ENCODE measurements at places on chromosomes 5 and 9.

DNA sequence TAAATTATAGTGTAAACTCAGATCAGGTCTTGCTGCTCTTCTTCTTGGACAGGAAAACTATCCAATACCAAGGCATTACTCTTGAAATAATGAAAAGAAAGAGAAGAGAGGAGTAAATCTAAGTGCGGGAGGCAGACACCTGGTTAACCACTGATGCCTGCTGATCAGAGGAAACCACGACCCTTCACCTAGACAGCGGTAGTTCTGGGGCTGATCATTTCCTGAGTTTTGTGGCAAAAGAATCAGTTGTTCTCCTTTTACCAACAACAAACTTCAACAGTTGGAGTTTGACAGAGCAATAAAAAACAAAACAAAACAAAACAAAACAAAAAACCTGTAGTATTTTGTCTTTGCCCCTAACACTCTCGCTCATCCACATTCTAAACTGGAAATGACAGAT is 3.0 kb downstream of the RLN1 start:
- DNase-seq, result no peak

DNA sequence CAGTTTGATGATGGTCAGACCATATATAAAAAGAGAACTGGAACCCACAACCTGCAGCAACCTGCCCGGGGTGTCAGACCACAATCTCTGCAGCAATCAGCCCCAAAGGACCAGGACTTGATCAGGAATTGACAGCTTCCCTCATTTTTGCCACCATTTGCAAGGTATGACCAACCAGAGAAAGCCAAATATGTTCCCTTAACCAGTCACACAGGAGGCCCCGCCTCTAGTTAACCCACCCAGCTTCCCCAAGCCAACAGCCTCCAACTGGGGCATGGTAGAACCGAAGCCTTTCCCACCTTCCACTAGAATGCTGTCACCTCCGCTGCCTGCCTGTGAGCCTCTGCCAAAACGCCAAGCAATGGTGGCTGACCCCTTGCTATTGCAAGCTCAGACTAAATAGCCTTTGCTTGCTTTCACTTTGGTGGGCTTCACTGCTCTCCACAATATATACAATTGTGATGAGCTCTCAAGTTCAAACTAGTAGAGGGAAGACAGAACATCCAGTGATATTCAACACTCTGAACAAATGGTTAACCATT is 86.3 kb downstream of the AK8 start:
- no peak for DNase-seq

DNA sequence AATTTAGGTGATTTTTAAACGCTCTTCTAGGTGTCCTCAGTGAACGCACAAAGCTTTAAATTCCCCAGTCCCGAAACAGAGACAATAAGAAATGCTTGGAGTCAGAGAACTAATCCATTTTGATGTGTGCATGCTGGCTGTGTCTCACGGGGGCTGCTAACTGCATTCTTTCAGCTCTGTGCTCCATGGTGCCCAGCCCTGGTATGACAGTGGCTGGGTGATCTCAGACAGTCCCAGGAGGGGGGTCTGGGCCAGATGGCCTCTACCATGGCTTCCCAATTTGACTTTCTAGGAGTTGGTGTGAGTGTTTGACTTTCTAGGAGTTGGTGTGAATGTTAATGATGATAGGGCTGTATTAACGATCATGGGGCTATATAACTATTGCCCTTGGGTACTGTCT is 12.1 kb downstream of the OLFM1 start:
- DNase-seq, result no peak

DNA sequence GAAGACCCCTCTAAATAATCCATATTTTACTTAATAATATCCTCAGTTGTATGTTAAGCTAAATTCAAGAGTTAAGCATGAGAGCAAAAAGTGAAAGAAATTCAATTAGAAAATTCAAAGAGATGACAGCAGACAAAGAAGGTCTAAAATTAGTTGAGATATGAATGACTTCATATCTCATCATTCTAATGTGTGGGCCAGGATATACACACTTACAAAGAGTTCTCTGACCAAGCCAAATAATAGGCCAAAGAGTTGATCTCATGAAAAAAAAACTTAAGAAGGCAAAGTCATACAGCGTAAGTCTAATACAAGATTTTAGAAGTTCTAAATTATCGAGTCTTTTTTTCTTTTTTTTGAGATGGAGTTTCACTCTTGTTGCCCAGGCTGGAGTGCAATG is 87.7 kb upstream of the PLPP1 start:
- DNase-seq, result no peak

GRCh38 chr9:132647806-132648205 is 22.0 kb downstream of the DDX31 start:
- DNase-seq, result no peak

GRCh38 chr5:31911291-31912265 is 262.5 kb downstream of the GOLPH3 start:
- no peak for DNase-seq

- DNase-seq, result no peak
Measured at GRCh38 chr5:14182761-14183160, 39.6 kb downstream of the TRIO start.

GRCh38 chr5:36152324-36153297 is 700 bp downstream of the SKP2 start:
- no peak for DNase-seq

- DNase-seq, result no peak
Measured at GRCh38 chr5:122478741-122479442, 166.9 kb downstream of the SNCAIP start.

- no peak for DNase-seq
Measured at GRCh38 chr9:115495052-115495635, 377.2 kb upstream of the TNC start.

DNA sequence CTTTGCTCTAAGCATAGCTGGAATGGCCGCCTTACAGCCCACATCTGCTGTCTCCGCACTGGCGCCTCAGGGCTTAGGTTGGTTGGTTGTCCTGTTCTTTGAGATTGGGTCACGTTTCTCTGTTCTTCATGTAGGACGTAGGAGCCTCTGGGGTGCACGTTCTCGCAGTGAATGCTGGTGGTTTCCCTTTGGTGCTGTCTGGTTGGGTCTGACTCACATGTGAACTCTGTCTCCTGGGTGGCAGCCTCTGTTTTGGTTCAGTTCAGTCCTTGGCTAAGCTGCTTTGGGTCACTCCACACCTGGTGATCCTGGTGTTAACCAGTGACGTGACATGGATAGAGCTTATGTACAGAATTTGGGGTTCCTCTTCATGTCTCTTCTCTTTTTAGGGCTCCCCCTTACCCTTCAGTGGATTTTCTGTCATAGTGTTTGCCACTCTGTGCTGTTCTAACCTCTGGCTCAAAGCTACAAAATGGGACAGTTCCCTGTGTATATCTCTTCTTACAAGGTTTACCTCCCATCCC is 12.6 kb upstream of the LPCAT1 start:
- peak; percentile 52 for DNase-seq

DNA sequence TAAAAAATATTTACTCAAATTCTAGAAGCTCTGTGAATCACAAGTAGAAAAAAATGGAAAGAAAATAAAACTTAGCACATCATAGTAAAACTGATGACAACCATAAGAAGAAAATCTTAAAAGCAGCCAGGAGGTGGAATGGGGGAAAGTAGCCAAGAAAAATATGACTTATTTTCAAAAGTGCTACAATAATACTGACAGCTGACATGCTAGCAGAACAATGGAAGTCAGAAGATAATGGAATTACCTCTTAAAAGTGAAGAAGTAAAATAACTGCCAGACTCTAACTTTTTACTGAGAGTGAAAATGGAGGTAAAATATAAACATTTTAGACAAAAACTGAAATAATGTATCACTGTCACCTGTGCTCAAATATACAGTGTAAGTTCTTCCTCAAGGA is 532.2 kb upstream of the SGCD start:
- no peak for DNase-seq

DNA sequence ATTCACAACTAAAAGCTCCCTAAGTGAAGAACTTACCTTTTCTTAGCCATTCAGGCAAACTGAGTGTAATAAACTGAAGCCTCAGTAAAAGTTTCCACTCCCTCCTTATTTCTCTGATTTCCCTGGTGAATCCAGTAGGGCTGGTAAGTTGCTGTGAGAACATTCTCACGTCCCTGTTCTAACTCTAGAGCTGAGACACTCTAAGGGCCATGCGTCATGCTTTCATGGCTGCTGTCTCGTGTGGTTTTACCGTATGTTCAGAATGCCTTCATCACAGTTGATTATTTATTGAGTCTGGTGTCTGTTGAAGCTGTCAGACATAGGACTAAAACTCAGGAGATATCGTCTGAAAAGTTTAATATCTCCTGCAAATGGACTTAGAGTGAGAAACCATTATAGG is 1.3 kb downstream of the OR2S2 start:
- no peak for DNase-seq

GRCh38 chr5:136754216-136754615 is 388.9 kb upstream of the TRPC7 start:
- DNase-seq, result no peak

GRCh38 chr5:91175708-91176107 is 207.4 kb downstream of the ARRDC3 start:
- no peak for DNase-seq

DNA sequence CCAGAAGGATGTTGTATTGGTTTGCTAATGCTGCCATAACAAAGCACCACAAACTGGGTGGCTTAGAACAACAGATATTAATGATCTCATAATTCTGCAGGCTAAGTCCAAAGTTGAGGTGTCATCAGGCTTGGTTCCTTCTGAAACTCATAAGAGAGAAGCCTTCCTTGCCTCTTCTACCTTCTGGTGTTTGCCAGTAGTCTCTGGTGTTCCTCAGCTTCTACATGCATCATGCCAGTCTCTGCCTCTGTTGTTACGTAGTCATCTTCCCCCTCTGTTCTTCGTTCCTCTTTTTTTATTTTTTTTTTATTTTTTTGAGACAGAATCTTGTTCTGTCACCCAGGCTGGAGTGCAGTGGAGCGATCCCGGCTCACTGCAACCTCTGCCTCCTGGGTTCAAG is 61.8 kb downstream of the LRRC70 start:
- DNase-seq, result no peak

DNA sequence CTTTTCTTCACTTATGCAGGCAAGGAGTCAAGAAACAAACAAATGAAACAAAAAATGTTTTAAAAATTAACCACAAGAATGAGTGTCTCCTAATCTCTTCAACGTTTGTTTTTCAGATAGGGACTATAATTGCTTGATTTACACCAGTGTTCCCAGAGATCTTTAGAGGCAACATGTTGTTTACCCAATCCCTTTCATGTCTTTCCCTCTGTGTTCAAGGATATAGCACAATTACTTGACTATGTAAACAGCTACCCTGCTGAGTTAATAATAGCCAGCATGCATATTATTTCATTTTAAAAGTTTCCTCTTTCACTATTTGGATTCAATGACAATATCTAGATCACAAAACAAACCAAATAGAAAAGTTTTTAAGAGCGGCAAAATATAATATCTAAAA is 25.1 kb upstream of the SHISAL2B start:
- DNase-seq, result no peak

- no peak for DNase-seq
Measured at GRCh38 chr5:157941616-157942015, 82.7 kb upstream of the CLINT1 start.

DNA sequence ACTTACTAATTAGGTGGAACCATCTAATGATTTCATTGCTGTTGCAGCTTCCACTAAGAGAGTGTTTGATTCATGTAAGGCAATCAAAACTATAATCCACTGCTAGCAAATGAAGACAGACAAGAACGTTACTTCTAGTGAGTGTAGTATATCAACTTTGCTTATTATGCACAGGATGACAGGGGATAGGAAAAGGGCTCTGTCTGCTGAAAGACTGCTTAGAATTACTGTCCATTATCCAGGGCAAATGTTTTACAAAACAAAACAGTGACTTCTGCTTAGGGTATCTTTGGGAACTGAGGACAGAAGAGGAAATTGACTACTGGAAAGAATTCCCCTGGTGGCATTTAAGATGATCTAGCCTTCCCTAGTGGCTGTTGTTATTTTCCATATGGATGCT is 40.2 kb downstream of the PLPPR1 start:
- no peak for DNase-seq

DNA sequence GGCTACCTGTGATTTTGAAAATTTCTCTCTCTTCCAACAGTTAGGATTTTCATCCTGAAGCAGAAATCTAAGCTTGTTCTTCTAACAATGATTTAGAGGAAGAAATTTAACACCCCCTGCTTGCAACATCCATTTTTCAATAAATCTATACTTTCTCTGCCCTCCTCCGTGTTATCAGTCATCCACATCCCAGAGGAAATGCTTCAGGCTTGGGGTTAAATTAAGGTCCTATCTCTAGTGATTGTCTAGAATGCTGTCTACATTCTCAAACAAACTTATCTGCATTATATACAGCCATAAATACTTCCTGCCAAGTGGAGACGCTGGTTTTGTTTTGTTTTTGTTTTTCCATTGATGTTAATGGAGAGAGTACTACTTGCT is 371.0 kb downstream of the CSNK1G3 start:
- no peak for DNase-seq

GRCh38 chr5:54186108-54186507 is 124.3 kb downstream of the ARL15 start:
- DNase-seq, result no peak

GRCh38 chr9:32419921-32420320 is 35.5 kb downstream of the ACO1 start:
- DNase-seq, result no peak

DNA sequence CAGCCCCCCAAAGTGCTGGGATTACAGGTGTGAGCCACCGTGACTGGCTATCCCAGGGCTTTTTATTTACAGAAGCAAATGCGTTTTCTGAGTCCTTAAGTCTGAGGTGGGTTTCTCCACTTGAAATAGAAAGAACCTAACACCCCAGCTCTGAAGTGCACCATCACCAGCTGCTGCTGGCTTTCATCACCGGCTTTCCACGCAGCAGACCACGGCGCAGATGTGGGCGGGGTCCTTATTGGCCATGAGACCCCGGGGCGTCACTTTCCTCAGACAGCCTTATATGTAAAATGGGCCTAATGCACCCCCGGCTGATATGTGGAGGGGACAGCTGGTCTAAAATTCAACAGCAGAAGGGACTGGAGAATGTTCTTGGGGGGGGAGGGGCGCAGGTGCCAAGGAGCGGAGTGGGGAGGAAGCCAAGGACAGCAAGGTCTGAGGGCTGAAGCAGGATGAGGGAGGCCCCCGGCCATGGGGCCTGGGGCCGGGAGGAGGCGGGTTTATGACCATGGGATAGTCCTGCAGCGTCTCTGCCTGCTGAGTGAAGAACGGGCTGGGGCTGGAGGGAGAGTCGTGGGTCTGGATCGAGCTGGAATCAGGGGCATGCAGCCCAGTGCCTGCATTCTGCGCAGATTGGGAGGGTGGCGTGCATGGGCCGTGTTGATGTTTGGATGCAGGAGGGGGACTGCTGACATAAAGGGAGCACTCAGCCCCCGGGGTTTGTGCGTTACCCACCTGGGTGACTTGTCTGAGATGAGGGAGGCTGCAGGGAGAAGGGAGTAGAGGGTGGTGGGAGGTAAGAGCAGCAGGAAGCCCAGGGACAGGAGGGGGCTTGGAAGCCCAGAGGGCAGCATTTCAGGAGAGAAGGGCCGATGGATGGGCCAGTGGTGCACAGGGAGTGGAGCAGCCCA is 30.2 kb downstream of the RASGEF1C start:
- DNase-seq, result no peak

- no peak for DNase-seq
Measured at GRCh38 chr9:126935630-126936029, 21.0 kb downstream of the RALGPS1 start.

- DNase-seq, result no peak
Measured at GRCh38 chr9:35820076-35820475, 5.2 kb upstream of the HINT2 start.

- no peak for DNase-seq
Measured at GRCh38 chr9:105438141-105438806, 9.6 kb upstream of the FSD1L start.

GRCh38 chr5:124446120-124446519 is 300.3 kb downstream of the ZNF608 start:
- no peak for DNase-seq

GRCh38 chr9:87725900-87726709 is at the start of gene CTSL:
Gene CTSL, plus strand, starts transcription at chr9:87726119. Its CDS starts 1,485 bp downstream, at chr9:87727604.
- DNase-seq, result peak; percentile 46

GRCh38 chr9:23830929-23831730 is 5.1 kb upstream of the ELAVL2 start:
- no peak for DNase-seq

Data from stimulated activated CD4-positive, alpha-beta T cell treated with anti-CD3 and anti-CD28 coated beads, TNF-alpha, amount 100 ng/mL, for 4 hours (primary cell).